ENCODE measurements at places on chromosomes 7 and 10. TPM values are rescaled to one million over a fixed set of nuclear protein-coding genes. Genes with fewer than 3 reads are reported as not detected.

- DNase-seq = peak; percentile 79
Observed at GRCh38 chr7:47601119-47601880, 19.4 kb upstream of the TNS3 start.

DNA sequence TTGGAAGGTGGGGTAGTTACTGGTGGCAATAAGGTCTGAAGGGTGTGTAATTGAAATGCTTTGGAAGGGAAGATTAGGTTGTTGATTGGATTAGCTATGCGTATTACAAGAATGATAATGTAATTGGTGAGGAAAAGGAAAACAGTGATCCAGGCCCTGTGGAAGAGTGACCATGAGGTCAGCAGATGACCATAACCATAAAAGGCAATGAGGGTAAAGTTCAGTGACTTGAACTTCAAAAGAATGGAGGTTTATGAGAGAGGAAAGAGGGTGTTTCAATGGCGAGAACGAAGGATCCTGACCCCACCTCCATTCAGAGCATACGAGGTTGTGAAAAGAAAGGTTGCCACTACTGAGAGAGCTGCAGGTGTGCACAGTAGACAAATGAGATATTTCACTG is 439.7 kb downstream of the CCSER2 start:
- DNase-seq = no peak

DNA sequence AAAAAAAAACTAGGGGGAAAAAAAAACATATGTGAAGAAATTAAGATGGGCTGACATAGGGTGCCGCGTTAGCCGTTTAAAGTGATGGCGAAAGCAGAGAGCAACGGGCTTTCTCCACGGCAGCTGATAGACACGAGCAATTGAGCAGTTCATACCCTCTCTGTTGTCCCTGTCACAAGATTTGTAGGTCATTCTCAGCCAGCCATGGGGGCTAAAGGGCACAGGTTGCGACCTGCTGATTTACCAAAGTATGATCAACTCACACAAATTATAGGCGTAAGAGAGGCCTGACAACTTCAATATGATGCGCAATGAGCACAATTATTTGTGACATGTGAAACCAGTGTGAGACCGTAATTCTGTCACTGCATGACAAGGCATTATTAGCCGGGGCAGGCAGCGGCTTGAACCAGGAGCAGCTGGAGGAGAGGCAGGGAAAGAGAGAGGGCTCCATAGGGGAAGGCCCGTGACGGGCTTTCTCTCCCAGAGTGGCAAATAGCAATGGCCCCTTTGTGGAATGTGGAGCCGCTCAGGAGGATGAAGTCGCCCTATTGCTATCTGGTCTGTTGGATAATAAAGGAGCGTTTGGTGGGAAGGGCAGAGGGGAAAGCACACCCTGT is 195.1 kb upstream of the HABP2 start:
- no peak for DNase-seq

DNA sequence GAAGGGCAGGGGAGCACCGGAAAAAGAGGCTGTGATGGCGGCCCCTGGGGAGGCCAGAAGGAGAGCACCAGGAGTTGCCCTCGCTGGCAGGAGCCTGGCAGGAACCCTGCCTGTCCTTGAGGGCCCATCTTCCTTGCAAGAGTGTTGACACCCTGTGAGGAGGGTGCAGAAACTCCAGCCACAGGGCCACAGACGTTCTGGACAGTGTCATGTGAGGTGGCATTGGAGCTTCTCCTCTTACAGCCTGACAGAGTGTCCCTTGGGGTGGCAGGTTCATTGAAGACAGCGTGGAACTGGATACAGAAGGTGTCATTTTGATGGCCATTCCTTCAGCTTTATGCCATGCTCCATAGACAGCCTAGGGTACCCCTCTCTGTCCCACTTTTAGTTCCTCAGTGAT is 54.2 kb downstream of the RBM20 start:
- no peak for DNase-seq

DNA sequence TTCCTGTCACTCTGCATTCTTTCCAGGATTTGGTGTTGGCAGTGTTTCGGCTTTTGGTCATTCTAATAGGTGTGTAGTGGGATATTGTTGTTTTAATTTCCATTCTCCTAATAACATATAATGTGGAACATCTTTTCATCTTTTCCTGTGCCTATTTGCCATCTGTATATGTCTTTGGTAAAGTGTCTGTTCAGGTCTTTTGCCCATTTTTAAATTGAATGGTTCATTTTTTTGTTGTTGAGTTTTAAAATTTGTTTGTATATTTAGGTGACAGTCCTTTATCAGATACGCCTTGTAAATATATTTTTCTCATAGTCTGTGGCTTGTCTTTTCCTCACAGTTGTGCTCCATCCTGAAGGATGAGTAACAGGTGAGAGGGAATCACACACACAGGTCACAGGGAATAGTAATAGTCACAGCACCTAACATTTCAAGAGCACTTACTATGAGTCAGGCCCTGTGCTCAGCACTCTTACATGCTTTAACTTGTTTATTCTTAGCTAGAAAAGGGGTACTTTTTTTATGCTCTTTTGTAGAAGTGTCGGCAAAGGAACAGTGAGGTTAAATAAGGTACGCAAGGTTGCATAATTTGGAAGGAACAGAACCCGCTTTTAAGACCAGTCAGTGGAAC is 117.1 kb upstream of the GATA3 start:
- no peak for DNase-seq

DNA sequence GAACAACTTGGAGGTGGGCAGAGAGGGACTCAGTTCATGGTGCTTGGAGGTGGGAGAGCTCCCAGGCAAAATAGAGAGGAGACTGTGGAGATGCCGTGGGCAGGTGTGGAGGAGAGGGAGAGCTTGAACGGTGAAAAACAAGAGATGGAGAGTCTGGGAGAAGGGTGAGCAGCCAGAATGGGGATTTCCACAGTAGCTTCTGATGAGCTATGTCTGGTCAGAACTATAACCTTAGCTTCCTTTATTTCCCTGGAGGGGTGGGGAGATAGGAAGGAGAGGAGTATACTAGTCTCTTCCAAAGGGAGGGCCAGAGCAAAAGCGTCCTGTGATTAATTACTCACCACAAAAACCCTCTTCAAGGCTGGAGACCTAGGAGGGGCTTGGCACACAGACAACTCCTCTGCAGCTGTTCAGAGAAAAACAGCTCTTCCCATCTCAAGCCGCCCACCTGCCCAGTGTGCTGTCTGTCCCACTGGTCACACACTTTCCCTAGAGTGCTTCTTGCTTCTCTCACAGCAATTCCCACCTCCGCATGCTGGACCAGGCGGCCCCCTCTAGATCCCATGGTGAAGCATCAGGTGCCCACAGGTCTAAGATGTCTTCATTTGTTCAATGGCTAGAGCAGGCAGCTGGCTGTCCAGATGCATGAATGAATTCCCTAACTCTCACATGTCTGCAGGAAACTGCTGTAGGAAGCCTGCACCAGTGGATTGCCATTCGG is 41.9 kb downstream of the TAS2R41 start:
- peak; percentile 12 for DNase-seq

DNA sequence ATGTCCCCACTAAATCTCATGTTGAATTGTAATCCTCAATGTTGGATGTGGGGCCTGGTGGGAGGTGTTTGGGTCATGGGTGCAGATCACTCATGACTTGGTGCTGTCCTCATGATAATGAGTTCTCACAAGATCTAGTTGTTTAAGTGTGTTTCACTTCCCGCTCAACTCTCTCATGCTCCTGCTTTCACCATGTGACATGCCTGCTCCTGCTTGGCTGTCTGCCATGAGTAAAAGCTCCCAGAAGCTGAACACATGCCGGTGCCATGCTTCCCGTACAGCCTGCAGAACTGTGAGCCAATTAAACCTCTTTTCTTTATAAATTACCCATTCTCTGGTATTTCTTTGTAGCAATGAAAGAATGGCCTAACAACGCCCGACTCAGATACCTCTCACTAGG is 6.2 kb upstream of the PSTK start:
- peak; percentile 20 for DNase-seq

ENTPD7 gene
- 4.6 TPM for total RNA-seq

DGKI gene
- total RNA-seq = 4.0 TPM

CADPS2 gene
- 1.5 TPM for total RNA-seq

All from RPMI7951 (cell line).